ENCODE measurements at places on chromosomes 5 and 9. TPM values are rescaled to one million over a fixed set of nuclear protein-coding genes. Genes with fewer than 3 reads are reported as not detected.

DNA sequence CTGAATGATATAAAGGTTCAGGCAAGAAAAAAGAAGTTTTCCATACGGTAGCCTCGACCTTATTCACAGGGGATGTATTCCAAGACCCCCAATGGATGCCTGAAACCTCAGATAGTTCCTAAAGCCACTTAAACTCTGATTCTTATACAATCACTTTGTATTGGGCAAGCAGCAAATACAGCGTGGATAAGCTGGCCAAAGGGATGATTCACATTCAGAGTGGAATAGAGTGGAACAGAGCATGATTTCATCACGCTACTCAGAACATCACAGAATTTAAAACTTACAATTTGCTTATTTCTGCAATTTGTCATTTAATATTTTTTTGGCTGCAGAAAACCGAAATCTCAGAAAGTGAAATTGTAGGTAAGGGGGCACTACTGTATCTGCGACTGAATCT, 40.5 kb upstream of the CDH18 start:
- no peaks in the 10 kb centered on the region for H3K36me3 ChIP-seq
- no peak overlapping the region for H3K4me3 ChIP-seq
- H3K4me1 ChIP-seq = no peaks in the 10 kb centered on the region
- no peaks in the 10 kb centered on the region for H3K27me3 ChIP-seq

Gene CER1
- total RNA-seq = not detected

- no peaks in the 10 kb centered on the region for H3K36me3 ChIP-seq
- H3K27me3 ChIP-seq = no peaks in the 10 kb centered on the region
- H3K4me3 ChIP-seq = no peak overlapping the region
- no peak for DNase-seq
- peaks cover 19% of the 10 kb centered on the region for H3K4me1 ChIP-seq
- H3K27ac ChIP-seq = no peak overlapping the region
Measured at GRCh38 chr9:114394523-114395333, 6.9 kb upstream of the AKNA start.

DNA sequence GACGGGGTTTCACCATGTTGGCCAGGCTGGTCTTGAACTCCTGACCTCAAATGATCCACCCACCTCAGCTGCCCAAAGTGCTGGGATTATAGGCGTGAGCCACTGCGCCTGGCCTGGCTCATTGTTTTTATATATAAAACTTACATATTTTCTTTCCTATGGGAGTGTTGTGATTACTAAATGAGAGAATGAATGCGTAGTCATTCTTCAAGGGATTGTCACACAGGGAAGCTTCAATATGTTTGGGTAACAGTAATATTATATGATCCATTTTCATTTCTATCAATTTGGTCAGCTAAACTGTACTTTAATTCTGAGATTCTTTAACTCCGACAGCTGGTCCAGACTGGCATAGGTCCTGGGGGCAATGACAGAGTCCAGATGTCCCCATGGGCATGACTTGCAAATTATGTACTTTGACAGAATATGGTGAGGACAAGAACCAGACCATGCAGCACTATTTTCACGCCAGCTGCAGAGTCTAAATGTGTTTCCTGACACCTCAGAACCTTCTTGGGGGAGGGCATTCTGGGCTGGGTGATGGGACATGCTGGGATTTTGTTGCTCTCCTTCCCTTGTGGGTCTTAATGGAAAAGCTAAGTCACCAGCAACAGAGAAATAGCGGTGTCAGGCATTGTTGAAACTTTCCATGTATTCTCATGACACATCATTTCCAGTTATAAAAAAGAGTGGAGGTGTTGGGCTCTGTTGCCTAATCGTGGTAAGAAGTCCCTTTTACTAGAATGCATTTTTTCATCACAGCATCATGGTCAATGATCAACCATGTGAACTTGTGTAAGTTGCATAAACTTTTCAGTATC, 40.9 kb upstream of the TNC start:
- no peaks in the 10 kb centered on the region for H3K4me1 ChIP-seq
- no peaks in the 10 kb centered on the region for H3K36me3 ChIP-seq
- DNase-seq = no peak
- H3K27me3 ChIP-seq = no peaks in the 10 kb centered on the region

DNA sequence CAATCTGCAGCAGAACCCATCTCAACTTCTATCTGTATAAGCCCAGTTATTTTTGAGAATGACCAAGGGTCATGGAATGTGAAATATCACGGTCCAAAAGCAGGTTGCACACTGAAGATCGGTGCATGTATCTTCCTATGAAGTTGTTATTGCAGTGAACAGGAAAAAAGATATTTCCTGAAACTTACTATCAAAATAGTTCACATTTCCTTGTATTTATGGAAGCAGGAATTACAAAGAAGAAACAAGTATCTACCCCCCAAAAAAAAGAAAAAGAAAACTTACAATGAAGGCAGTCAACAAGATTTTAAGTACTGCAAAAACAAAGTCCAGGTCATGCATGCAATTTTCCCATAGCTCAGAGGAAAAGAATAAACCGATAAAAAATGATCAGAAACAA, 70.0 kb downstream of the MPDZ start:
- no peaks in the 10 kb centered on the region for H3K4me1 ChIP-seq
- H3K27me3 ChIP-seq = no peaks in the 10 kb centered on the region
- no peak for DNase-seq

Gene HSD17B4
- total RNA-seq = 184 TPM

GRCh38 chr5:145913701-145914100, 22.7 kb upstream of the SH3RF2 start:
- peaks cover 10% of the 10 kb centered on the region for H3K4me1 ChIP-seq
- H3K27me3 ChIP-seq = no peaks in the 10 kb centered on the region
- DNase-seq = no peak
- H3K27ac ChIP-seq = no peak overlapping the region

Gene GFI1B
- not detected for total RNA-seq

GRCh38 chr5:75677607-75678006, 39.6 kb downstream of the POC5 start:
- no peak overlapping the region for H3K27ac ChIP-seq
- no peaks in the 10 kb centered on the region for H3K27me3 ChIP-seq
- no peaks in the 10 kb centered on the region for H3K36me3 ChIP-seq
- no peak overlapping the region for H3K4me3 ChIP-seq
- DNase-seq = no peak
- no peaks in the 10 kb centered on the region for H3K4me1 ChIP-seq

GRCh38 chr9:125682340-125682739, 24.7 kb downstream of the MAPKAP1 start:
- H3K36me3 ChIP-seq = no peaks in the 10 kb centered on the region
- H3K27me3 ChIP-seq = no peaks in the 10 kb centered on the region
- peaks cover 4% of the 10 kb centered on the region for H3K4me1 ChIP-seq
- H3K27ac ChIP-seq = no peak overlapping the region
- H3K4me3 ChIP-seq = no peak overlapping the region

Gene SH3TC2
- total RNA-seq = 0.69 TPM

DNA sequence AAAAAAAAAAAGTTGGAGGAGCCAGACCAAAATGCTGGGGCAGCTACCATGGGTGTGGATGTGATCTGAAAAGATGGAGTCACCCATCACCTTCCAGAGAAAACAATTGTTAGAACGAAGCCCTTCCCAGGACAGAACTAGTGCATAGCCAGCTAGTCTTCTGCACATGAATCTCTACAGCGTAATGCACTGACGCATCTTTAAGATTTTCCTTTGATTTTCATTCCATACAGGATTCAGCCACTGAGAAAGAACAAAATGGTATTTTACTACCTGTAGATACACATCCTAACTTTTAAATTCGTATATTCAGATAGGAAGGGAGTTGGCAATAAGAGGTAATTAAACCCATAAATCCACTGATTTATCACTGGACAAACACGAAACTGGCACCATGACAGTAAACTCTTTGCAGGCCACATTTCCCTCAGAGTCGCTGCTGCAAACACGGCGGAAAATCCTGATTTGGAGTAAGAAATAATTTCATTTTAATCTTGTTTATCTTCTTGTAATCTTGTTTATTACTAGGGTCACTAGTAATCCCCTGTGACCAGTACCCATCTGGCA, 206.6 kb downstream of the SPOCK1 start:
- no peak for DNase-seq
- peaks cover 23% of the 10 kb centered on the region for H3K4me1 ChIP-seq
- H3K36me3 ChIP-seq = no peaks in the 10 kb centered on the region
- no peak overlapping the region for H3K4me3 ChIP-seq
- H3K27me3 ChIP-seq = no peaks in the 10 kb centered on the region

- H3K36me3 ChIP-seq = no peaks in the 10 kb centered on the region
- peaks cover 4% of the 10 kb centered on the region for H3K4me1 ChIP-seq
- no peak overlapping the region for H3K4me3 ChIP-seq
- H3K27me3 ChIP-seq = no peaks in the 10 kb centered on the region
- no peak overlapping the region for H3K27ac ChIP-seq
Measured at GRCh38 chr5:61052882-61053281, 107.9 kb downstream of the NDUFAF2 start.

Gene EFNA5
- 105 TPM for total RNA-seq

DNA sequence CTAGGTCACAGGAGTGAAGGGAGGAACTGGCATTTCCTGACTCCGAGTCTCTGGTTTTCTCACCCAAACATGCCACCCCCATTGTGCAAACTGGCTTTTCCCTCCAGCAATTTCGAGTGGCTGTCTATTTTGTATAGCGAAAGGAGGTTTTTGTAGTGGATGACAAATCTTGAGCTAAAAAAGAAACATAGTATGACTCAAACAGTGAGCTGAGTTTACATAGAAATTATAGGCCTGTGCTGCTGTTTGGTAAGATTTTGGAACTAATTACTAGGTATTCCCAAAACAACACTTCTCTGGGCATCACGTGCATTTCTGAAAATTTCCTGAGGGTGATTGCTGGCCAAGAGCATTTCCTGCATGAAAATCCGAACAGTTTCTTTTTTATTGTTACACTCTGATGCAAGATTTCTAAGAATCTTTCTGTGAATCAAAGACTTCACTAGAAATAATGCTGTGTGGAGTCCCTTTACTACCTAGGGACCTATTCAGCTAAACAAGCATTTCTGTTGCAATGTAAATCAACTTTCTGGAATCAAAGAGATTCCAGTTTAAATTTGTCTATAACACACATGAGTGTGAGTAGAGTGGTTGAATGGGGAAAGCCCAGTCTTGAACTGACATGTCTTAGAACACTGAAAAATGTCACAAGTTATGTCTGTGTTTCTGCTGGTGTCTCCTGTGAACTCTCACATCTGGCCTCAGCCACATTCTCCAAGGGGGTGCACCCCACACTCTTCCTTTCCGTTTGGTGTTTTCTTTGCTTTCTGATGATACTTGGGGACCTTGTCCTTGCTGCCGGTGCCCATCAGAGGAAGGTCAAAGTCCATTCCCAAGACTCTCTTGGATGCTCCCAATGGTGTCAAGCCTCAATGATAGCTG, 33.3 kb upstream of the DAPK1 start:
- H3K36me3 ChIP-seq = no peaks in the 10 kb centered on the region
- DNase-seq = no peak
- no peak overlapping the region for H3K27ac ChIP-seq
- H3K27me3 ChIP-seq = no peaks in the 10 kb centered on the region
- no peak overlapping the region for H3K4me3 ChIP-seq
- H3K4me1 ChIP-seq = no peaks in the 10 kb centered on the region

Gene WDR38
- total RNA-seq = not detected

GRCh38 chr5:65244031-65244430, 237.7 kb downstream of the ADAMTS6 start:
- no peak for DNase-seq
- no peak overlapping the region for H3K27ac ChIP-seq
- no peak overlapping the region for H3K4me3 ChIP-seq

DNA sequence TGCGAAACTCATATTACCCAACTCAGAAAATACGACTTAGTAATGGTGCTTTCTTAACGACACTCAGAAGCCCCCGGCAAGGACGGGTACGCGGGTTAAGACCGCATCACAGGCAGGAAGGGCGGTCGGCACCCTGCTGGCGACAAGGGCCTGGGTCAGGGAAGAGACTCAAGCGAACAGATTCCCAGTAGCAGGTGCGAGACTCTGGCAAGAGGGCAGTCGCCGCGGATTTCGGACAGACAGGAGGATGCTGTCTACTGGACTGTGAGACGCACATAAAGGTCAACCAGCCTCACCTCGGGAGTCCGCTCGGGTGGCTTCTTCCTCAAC, 398 bp downstream of the RAPGEF6 start:
- peak overlapping the region; percentile 73 for H3K4me3 ChIP-seq
- H3K36me3 ChIP-seq = no peaks in the 10 kb centered on the region
- peaks cover 12% of the 10 kb centered on the region for H3K4me1 ChIP-seq
- H3K27me3 ChIP-seq = no peaks in the 10 kb centered on the region
- DNase-seq = peak; percentile 88
- peak overlapping the region; percentile 17 for H3K27ac ChIP-seq

Gene AMACR
- total RNA-seq = 16.8 TPM

Gene MYOT
- total RNA-seq = not detected

Gene SNCAIP
- 5.4 TPM for total RNA-seq

DNA sequence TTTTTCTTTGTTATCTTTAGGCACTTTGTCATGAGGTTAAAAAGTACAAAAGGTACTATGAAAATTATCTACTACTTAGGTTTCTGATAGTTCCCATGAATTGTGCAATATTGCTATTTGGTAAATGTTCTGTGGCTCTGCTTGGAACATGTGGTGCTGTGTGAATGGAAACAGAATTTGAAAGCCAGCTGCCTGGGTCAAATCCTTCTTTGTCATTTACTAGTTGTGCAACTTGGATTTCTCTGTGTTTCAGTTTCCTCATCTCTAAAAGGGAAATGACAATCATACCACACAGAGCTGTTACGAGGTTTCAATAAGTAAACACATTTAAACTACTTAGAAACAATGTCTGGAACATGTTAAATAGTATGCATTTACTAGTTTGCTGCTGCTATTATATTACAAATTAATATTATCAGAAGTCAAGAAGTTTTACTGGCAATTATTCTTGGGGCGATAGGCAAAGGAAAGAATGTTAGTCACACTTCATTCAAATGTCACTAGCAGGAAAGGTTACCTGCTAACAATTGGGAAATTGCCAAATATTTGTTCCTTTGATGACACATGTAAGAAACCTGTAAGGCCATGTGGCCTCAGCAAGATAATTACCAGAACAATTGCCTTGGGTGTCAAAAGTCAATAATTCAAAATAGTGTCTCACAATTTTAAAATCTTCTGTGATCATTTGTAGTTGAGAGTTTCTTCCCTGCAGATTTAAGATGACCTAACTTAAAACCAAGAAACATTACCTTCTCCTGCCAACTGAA, 184.8 kb downstream of the KIAA0825 start:
- H3K27ac ChIP-seq = no peak overlapping the region
- H3K4me1 ChIP-seq = no peaks in the 10 kb centered on the region
- no peak overlapping the region for H3K4me3 ChIP-seq
- H3K27me3 ChIP-seq = no peaks in the 10 kb centered on the region
- H3K36me3 ChIP-seq = no peaks in the 10 kb centered on the region

Gene PROB1
- total RNA-seq = 0.67 TPM

Gene GNA14
- not detected for total RNA-seq

DNA sequence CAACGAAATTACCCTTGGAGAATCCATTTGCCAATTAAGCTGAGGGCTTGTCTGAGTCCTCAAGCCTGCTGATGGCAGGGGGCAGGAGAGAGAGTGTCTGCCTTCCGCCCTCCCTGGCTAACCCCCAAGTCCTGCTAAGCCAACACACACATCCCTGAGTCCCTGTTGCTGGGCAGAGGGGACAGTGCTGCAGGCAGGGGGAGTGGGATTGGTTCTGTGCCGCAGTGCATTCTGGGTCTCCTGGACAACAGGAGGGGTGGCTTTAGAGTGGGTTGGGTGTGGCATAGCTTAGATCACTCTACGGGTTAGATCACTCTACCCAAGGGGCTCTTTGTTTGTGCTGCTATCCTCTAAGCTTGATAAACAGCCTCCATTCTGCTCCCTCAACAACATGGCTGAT, 427.7 kb downstream of the CDK5RAP2 start:
- peaks cover 34% of the 10 kb centered on the region for H3K4me1 ChIP-seq
- no peaks in the 10 kb centered on the region for H3K36me3 ChIP-seq
- DNase-seq = peak; percentile 87
- peak overlapping the region; percentile 82 for H3K27ac ChIP-seq
- H3K4me3 ChIP-seq = peak overlapping the region; percentile 10

Data from neural progenitor cell (in vitro differentiated cells).